A549 treated with AZD2906 at 1 μM for 4 hours (cell line): ENCODE measurements at places on chromosomes 6 and 20. TPM values are rescaled to one million over a fixed set of nuclear protein-coding genes. Genes with fewer than 3 reads are reported as not detected.

SCRT2 gene
- 0.02 TPM in 1 of 5 replicates, not detected in the others for total RNA-seq

LINC00237 gene
- total RNA-seq: not detected in 5 replicates

LRRC1 gene
- total RNA-seq: 6.1 to 7.1 TPM (median 6.4 TPM) in 5 replicates

SRC gene
- total RNA-seq: 101 to 119 TPM (median 114 TPM) in 5 replicates

FAM210B gene
- total RNA-seq: 10.3 to 11.6 TPM (median 11.1 TPM) in 5 replicates

PCMTD2 gene
- total RNA-seq: 8.6 to 13.0 TPM (median 11.1 TPM) in 5 replicates

MYBL2 gene
- 77.2 to 82.4 TPM (median 77.9 TPM) in 5 replicates for total RNA-seq

CUL7 gene
- total RNA-seq: 6.8 to 9.0 TPM (median 7.6 TPM) in 5 replicates

TAP1 gene
- 32.0 to 36.9 TPM (median 34.0 TPM) in 5 replicates for total RNA-seq

GABRR1 gene
- not detected in 5 replicates for total RNA-seq

SOX18 gene
- total RNA-seq: 1.6 to 2.9 TPM (median 2.6 TPM) in 5 replicates

NEDD9 gene
- 42.2 to 56.4 TPM (median 52.5 TPM) in 5 replicates for total RNA-seq

PTCHD4 gene
- total RNA-seq: 0.02 to 0.05 TPM (median 0.04 TPM) in 4 of 5 replicates, not detected in the other

ULBP2 gene
- total RNA-seq: 2.9 to 4.6 TPM (median 3.3 TPM) in 5 replicates

CCN2 gene
- 157 to 273 TPM (median 207 TPM) in 5 replicates for total RNA-seq

PLCB1 gene
- 0.33 to 0.94 TPM (median 0.57 TPM) in 5 replicates for total RNA-seq

TINAG gene
- 0.20 TPM in 1 of 5 replicates, not detected in the others for total RNA-seq

ANGPT4 gene
- 0.02 to 0.04 TPM (median 0.03 TPM) in 4 of 5 replicates, not detected in the other for total RNA-seq

CFB gene
- 1.3 to 3.0 TPM (median 2.0 TPM) in 5 replicates for total RNA-seq

DDR1 gene
- 56.9 to 64.4 TPM (median 63.5 TPM) in 5 replicates for total RNA-seq

GSTA3 gene
- total RNA-seq: not detected in 5 replicates

DNPH1 gene
- 77.7 to 112 TPM (median 101 TPM) in 5 replicates for total RNA-seq

CLIC5 gene
- 0.01 TPM in 1 of 5 replicates, not detected in the others for total RNA-seq

FAXC gene
- 5.9 to 7.8 TPM (median 6.1 TPM) in 5 replicates for total RNA-seq

PREX1 gene
- total RNA-seq: 13.5 to 17.3 TPM (median 14.9 TPM) in 5 replicates

C6orf58 gene
- 0.07 to 0.18 TPM (median 0.13 TPM) in 5 replicates for total RNA-seq

IMPG1 gene
- total RNA-seq: not detected in 5 replicates

PKHD1 gene
- not detected in 5 replicates for total RNA-seq

ARID1B gene
- 13.5 to 16.9 TPM (median 13.9 TPM) in 5 replicates for total RNA-seq

SLA2 gene
- total RNA-seq: 0.06 to 0.15 TPM (median 0.13 TPM) in 5 replicates

BPIFB1 gene
- 0.03 to 0.15 TPM (median 0.07 TPM) in 5 replicates for total RNA-seq

SLC17A2 gene
- total RNA-seq: not detected in 5 replicates

GPX5 gene
- not detected in 5 replicates for total RNA-seq

ZBTB22 gene
- 2.6 to 3.7 TPM (median 3.2 TPM) in 5 replicates for total RNA-seq

NKX2-2 gene
- total RNA-seq: not detected in 5 replicates

JPH2 gene
- total RNA-seq: 5.9 to 7.9 TPM (median 7.8 TPM) in 5 replicates

SLC22A16 gene
- 0.21 TPM in 1 of 5 replicates, not detected in the others for total RNA-seq

BPIFB2 gene
- not detected in 5 replicates for total RNA-seq

PEX7 gene
- total RNA-seq: 4.5 to 5.4 TPM (median 5.1 TPM) in 5 replicates

IL20RA gene
- 0.06 to 0.14 TPM in 2 of 5 replicates, not detected in the others for total RNA-seq

DOK5 gene
- total RNA-seq: not detected in 5 replicates

WFDC10B gene
- not detected in 5 replicates for total RNA-seq

IL17A gene
- total RNA-seq: not detected in 5 replicates

ZBTB46 gene
- 0.73 to 0.85 TPM (median 0.76 TPM) in 5 replicates for total RNA-seq

BNIP5 gene
- total RNA-seq: 0.02 to 0.05 TPM (median 0.02 TPM) in 4 of 5 replicates, not detected in the other

NKAIN4 gene
- 3.9 to 6.9 TPM (median 4.7 TPM) in 5 replicates for total RNA-seq

AKAP12 gene
- 120 to 196 TPM (median 153 TPM) in 5 replicates for total RNA-seq

VSX1 gene
- 0.66 to 1.2 TPM (median 0.93 TPM) in 5 replicates for total RNA-seq

TFAP2D gene
- total RNA-seq: not detected in 5 replicates

EFCAB8 gene
- total RNA-seq: 0.01 TPM in 1 of 5 replicates, not detected in the others

CD164 gene
- 96.5 to 110 TPM (median 108 TPM) in 5 replicates for total RNA-seq

IFNGR1 gene
- 38.7 to 50.4 TPM (median 39.5 TPM) in 5 replicates for total RNA-seq

NRSN1 gene
- total RNA-seq: not detected in 5 replicates

FAM209B gene
- total RNA-seq: 0.20 to 0.40 TPM (median 0.33 TPM) in 5 replicates

LRFN2 gene
- not detected in 5 replicates for total RNA-seq

VWA7 gene
- total RNA-seq: 1.3 to 1.9 TPM (median 1.5 TPM) in 5 replicates

BTN1A1 gene
- total RNA-seq: not detected in 5 replicates

HTR1E gene
- not detected in 5 replicates for total RNA-seq
